A549 treated with AZD2906 at 1 μM for 4 hours (cell line): ENCODE measurements at places on chromosomes 6 and 20. TPM values are rescaled to one million over a fixed set of nuclear protein-coding genes. Genes with fewer than 3 reads are reported as not detected.

OVOL2 gene
- total RNA-seq = 0.21 to 0.46 TPM (median 0.38 TPM) in 5 replicates

BMP2 gene
- 0.24 to 0.31 TPM (median 0.25 TPM) in 5 replicates for total RNA-seq

TOX2 gene
- 11.6 to 15.6 TPM (median 13.8 TPM) in 5 replicates for total RNA-seq

DNPH1 gene
- total RNA-seq = 77.7 to 112 TPM (median 101 TPM) in 5 replicates

CLIC5 gene
- 0.01 TPM in 1 of 5 replicates, not detected in the others for total RNA-seq
